Activated CD8-positive, alpha-beta memory T cell treated with anti-CD3 and anti-CD28 coated beads for 36 hours (primary cell): ENCODE measurements at places on chromosomes 3 and 15. TPM values are rescaled to one million over a fixed set of nuclear protein-coding genes. Genes with fewer than 3 reads are reported as not detected.

The DAZL gene
- 0.13 TPM for total RNA-seq

The AADACL2 gene
- total RNA-seq, result not detected

The ADAMTSL3 gene
- not detected for total RNA-seq

The SIDT1 gene
- total RNA-seq, result 13.5 TPM

The HRG gene
- total RNA-seq, result not detected

The WDR72 gene
- not detected for total RNA-seq

The SCAANT1 gene
- not detected for total RNA-seq

The CLRN1 gene
- not detected for total RNA-seq
